ENCODE measurements at places on chromosomes 13 and 19. TPM values are rescaled to one million over a fixed set of nuclear protein-coding genes. Genes with fewer than 3 reads are reported as not detected.

The FCAR gene
- total RNA-seq, result not detected

The OR7C1 gene
- total RNA-seq, result 3.1 TPM

GRCh38 chr19:33734913-33735312, 61.8 kb upstream of the KCTD15 start:
- no peak for DNase-seq

DNA sequence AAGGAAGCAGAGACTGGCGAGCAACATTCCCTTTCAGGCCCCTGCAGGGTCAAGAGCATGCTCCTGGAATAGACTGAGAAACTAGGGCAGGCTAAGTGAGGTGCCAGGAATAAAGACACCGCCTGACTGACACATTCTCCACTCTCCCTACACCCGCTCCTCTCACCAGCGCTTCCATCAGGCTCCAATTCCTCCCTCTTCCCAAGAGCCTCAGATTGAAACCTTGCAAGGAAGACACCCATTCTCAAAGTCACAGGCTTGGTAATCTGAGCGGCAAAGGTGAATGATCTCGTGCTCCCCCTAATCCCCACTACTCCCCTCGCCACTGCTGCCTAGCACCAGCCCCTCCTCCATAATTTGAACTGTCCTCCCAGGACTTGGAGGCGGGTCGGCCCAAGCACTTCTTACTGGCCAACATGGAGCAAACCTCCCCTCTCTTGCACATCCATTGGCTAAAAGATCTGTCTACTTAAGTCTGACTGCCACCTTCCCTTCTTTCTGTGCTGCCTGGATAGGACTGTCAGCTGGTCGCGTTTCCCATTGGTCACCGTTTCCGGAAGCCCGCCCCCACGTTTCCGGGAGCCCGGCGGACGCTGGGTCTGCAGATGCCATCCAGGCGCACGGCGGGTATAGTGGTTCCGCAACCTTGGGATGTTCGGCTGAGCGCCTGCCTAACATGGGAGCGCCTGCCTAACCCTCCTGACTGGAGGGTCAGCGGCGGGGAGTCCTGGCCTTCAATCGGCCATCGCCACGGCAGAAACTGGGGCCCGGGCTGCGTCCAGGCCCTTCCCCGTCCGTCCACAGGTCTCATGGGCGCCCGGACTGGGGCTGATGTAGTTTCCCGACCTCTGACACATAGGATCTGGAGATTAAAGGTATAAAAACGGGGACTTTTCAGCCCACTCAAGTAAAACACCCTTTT, 33.6 kb downstream of the ZNF383 start:
- DNase-seq, result peak; percentile 56

DNA sequence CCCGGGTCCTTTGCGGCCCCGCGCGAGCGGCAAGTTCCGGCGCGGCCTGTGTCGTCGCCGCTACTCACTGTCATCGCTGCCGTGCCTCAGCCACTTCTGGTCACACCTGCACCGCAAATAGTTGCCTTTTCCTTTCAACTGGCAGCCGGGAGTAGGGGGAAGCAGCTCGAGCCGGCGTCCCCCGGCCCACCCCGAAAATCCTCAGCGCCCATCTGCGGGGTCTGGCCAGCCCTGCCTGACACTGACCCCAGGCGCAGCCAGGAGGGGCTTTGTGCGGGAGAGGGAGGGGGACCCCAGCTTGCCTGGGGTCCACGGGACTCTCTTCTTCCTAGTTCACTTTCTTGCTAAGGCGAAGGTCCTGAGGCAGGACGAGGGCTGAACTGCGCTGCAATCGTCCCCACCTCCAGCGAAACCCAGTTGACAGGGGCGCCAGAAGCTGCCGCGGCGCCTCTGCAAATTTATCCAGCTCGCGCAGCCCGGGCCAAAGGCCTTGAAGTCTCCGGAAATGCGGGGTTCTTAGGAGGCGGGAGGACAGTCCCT, 1.7 kb downstream of the PDX1 start:
- no peak for DNase-seq

- no peak for DNase-seq
These were observed 18.3 kb upstream of the UGGT2 start for GRCh38 chr13:96071504-96071903.

DNA sequence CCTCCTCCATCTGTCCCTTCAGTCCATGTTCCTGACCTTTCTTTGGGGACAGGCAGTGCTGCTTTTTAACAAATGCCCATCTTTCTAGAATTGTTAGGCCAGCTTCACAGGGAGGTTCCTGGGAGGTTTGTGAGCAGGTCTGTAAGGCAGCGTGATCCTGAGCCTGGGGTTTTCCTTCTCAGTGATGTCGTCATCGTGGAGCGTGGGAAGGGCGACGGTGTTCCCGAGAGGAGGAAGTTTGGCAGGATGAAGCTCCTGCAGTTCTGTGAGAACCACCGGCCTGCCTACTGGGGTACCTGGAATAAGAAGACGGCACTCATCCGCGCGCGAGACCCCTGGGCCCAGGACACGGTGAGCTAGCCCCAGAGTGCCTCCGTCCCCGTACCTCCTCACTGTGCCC, 26.8 kb downstream of the CHAF1A start:
- no peak for DNase-seq

DNA sequence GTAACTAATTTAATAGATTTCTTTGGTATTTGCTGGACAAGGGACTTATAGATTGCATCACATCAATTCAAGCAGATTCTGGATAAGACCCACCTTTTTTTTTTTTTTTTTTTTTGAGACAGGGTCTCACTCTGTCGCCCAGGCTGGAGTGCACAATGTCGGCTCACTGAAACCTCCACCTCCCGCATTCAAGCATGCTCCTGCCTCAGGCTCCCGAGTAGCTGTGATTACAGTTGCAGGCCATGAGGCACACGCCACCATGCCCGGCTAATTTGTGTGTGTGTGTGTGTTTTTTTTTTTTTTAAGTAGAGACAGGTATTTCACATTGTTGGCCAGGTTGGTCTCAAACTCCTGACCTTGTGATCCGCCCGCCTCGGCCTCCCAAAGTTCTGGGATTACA, 4.2 kb upstream of the PRODH2 start:
- DNase-seq, result no peak

DNA sequence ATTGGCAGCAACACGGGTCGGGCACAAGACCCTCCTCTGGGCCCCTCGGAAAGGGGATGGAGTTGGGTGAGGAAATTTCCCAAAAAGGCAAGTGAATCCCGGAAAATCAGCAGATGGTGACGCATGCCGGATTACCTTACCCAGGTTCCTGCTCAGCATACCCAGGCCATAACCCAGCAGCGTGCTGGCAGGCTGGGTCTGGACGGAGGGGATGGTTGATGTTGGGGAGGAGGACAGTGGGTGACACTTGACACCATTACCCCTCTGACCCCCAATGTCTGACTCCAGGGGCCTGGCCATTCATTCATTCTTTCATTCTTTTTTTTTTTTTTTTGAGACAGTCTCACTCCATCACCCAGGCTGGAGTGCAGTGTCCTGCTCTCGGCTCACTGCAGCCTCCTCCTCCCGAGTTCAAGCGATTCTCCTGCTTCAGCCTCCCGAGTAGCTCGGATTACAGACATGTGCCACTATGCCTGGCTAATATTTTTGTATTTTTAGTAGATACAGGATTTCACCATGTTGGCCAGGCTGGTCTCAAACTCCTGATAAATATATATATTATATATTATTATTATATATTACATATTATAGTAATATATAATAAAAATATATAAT, 799 bp downstream of the PVR start:
- DNase-seq, result no peak

DNA sequence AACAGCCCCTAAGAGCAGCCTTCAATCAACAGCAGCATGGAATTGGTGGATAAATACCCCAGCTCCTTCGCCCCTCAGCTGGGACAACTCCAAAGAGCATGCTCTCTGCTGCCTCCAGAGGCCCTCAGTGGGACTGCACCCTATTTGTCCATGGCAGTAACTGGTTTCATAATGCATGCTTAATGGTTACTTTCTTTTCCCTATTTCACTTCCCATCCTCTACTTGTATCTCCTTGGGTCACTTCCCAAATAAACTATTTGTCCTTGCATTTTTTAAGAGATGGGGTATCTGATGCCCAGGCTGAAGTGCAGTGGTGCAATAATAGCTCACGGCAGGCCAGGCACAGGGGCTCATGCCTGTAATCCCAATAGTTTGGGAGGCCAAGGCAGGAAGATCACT, 13.5 kb upstream of the TPM4 start:
- peak; percentile 87 for DNase-seq

DNA sequence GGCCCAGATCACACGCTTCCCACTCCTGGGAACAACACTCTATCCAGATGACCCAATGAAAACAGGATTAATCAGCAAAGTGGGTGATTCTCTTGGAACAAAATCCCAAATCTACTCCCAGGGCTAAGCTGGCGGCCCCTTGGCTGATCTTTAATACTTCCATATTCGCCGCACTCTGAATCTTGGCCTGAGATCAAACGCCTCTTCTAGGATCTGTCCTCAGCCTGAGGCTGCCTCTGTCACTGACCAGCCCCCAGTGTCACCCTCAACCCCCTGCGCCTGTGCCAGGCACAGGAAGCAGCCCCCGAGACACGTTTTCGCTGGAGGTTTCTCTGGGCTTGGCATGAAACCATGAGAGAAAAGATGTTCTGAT, 2.4 kb upstream of the CTXN1 start:
- no peak for DNase-seq

GRCh38 chr13:71374471-71375049, 492.4 kb downstream of the DACH1 start:
- DNase-seq, result no peak

All from lower leg skin (tissue), 4 donors.